ENCODE measurements at places on chromosomes 4 and X. TPM values are rescaled to one million over a fixed set of nuclear protein-coding genes. Genes with fewer than 3 reads are reported as not detected.

Gene UCHL1
- 407 TPM for total RNA-seq

- DNase-seq, result no peak
Observed at GRCh38 chrX:154396973-154397887, 947 bp upstream of the RPL10 start.

DNA sequence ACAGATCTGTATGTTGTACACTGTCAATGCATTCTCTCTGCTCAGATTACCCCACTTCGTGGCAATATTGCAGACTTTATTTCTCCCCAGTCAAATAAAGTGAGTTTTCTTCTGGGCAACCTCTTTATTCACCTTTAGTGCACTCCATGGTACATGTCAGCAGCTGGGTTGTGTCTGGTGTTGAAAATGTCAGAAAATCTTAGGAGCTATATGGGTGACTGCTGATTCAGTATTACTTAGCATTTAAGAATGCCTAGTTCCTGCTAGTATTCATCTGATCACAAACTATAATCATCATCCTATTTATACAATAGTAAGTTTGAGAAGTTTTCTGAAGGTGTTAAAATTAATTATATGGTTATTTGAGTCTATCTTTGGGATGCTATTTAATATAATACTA, 112.5 kb downstream of the CFAP299 start:
- DNase-seq, result no peak

DNA sequence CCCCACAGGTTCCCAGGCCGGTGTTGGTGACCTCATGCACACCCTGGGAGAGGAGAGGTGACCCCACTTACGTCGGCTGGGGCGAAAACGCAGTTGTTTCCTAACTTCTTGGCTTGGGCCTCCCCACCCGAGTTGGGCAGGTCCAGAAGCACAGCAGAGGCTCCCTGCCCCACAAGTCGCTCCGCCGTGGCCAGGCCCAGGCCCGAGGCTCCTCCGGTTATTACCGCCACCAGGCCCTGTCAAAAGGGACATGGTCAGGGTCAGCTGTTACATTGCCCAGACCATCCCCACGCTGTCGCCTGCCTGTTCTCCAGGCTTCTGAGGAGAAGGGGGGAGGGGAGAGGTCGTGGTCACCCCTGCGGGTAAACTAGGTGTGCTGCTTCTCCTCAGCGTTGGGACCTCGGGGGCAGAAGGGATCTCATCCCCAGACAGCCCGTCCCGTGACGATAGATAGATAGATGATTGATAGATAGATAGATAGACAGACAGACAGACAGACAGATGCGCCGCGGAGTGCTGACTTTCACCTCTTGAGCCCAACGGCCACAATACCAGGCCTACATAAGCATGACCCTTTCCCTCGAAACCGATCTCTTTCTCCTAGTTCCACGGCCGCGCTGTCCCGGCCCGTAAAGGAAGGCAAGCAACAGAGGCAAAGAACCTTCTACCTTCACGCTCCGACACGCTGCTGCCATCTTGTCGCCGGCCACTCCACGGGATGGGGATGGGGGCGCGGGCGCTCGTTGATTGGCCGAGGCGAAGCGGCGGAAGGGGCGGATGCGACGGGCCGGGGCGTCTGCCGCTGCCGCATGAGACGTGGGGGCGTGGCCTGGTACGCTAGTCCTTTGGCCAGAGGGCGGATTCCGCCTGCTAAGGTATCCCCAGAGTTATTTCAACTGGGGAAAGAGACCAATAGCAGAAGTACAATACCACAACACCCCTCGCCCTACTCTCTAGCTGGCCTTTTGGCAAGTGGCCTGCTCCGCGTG, at the start of gene HSD17B10:
TSS of gene HSD17B10 (minus strand) at position 720 of the 989 bp plus-strand sequence. CDS start at position 695, 25 bp downstream.
- DNase-seq, result peak; percentile 33

DNA sequence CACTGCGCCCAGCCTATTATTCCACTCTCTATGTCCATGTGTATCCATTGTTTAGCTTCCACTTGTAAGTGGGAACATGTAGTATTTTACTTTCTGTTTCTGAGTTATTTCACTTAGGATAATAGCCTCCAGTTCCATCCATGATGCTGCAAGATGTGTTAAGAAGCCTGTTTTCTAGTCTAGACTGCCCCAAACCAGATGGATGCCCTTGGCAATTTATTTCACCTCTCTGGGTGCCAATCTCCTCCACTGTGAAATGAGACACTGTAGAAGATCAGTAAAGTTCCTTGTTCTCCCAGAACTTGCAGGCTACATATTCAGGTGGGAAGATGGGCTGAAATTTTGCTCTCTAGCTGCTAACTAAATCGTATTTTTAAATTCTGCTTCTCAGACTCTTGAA, 72.8 kb downstream of the TSPAN5 start:
- DNase-seq, result no peak

- no peak for DNase-seq
Observed at GRCh38 chr4:23952258-23952657, 62.4 kb upstream of the PPARGC1A start.

Gene TAPT1
- 9.9 TPM for total RNA-seq

Gene XAGE5
- total RNA-seq, result not detected

Gene SH3D19
- total RNA-seq, result 43.0 TPM

GRCh38 chr4:102352781-102353180, 7.5 kb upstream of the SLC39A8 start:
- DNase-seq, result no peak

Gene ZCCHC18
- total RNA-seq, result 0.88 TPM

- DNase-seq, result no peak
Observed at GRCh38 chrX:44032479-44032878, 59.3 kb upstream of the NDP start.

DNA sequence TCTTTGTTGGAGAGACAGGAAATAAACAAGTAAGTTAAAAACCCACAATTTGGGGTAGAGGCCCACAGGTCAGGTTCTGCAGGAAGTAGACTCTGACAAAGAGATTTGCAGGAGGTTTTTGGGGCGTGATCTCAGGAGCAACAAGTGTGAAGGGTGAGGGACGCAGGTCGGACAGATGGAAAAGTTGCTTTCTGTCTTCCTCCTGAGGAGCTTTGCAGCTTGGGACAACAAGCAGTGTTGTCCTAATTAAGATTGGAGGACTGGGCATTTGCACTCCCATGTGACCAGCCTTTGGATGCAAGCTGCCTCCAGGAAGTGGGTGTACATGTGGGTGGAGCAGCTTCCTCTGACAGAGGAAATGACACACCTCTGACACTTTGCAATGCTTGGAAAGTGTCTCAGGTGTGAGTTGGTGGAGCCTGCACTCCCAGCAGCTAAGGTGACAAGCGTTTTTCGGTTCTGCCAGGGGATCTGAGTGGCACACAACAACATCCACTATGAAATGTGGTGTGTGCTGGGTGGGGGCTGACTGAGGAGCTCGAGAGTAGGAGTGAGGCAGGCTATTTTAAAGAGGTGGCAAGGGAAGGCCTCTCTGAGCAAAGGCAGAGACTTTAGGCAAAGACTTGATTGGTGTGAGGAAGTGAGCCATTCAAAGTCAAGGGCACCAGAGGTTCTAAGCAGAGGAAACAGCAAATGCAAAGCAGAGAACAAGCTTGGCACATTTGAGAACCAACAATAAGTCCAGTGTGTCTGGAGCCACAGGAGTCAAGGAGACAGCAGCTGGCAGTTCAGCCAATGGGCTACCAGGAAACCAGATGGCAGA, 339.8 kb upstream of the GATB start:
- DNase-seq, result no peak

Gene MBNL3
- total RNA-seq, result 1.4 TPM

Gene C4orf51
- 0.07 TPM for total RNA-seq

Gene FDCSP
- total RNA-seq, result not detected

- DNase-seq, result no peak
Observed at GRCh38 chr4:122616915-122617596, 3.8 kb downstream of the IL21 start.

GRCh38 chr4:181158971-181159370, 1084.2 kb upstream of the TENM3 start:
- DNase-seq, result no peak

DNA sequence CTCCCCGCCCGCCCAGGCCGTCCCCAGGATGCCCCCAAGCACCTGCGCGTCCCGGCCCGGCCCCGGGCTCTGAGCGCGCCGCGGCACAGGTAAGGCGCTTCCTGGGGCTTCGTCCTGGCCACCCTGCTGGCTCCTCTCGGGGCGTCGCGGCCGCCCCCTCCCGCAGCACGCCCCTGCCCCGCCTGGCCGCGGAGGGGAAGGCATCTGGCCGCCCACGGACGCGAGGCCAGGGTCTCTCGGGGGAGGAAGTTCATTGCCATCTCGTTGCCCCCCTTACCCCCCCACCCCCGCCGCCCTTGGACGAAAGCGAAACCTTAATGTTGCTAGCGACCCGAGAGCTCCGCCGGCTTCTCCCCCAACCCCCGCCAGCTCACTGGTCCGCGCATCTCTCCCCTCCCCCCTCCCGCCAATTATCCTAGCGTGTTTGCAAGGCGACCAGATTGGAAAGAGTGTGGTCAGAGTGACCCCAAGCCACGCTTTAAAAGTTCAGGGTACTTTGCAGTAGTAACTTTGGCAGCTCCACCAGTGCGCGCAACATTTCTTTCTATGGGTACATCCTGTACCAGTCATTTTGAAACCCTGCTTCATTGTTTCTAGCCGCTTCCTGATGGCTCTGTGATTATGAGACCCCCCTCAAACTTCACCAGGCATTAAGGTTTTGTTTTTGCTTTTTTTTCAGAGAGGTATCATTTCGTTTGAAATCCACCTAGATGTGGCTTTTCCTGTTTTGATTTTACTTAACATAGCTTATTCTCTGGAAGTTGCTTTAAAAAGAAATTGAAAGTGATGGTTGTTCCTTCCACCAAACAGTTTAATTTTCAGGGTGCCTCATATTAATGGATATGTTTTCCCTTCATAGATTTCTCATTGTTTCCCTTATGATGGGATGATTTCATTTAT, 626 bp downstream of the TBC1D1 start:
- DNase-seq, result no peak

DNA sequence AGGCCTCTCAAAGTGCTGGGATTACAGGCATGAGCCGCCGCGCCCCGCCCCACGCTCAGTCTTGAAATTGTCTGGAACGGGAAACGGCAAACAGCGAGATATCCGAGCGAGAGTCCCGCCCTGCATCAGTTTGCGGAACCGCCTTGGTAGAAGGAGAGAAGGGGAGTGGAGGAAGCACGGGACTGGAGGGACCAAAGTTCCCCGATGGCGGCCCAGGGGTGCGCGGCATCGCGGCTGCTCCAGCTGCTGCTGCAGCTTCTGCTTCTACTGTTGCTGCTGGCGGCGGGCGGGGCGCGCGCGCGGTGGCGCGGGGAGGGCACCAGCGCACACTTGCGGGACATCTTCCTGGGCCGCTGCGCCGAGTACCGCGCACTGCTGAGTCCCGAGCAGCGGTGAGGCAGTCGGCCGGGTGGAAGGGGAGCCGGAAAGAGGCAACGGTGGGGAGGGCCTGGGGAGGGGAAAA, at the start of gene BST1:
TSS of gene BST1 (plus strand) at position 125 of the 463 bp plus-strand sequence. CDS start at position 205, 80 bp downstream.
- no peak for DNase-seq

- no peak for DNase-seq
Observed at GRCh38 chrX:10074241-10074941, 82.4 kb upstream of the CLCN4 start.

Gene FAM47E
- total RNA-seq, result under 0.01 TPM

Gene POF1B
- 0.40 TPM for total RNA-seq

Gene LIMCH1
- 24.1 TPM for total RNA-seq

Gene CFAP47
- total RNA-seq, result not detected

GRCh38 chrX:57643698-57644097, 36.4 kb downstream of the NLRP2B start:
- DNase-seq, result no peak

DNA sequence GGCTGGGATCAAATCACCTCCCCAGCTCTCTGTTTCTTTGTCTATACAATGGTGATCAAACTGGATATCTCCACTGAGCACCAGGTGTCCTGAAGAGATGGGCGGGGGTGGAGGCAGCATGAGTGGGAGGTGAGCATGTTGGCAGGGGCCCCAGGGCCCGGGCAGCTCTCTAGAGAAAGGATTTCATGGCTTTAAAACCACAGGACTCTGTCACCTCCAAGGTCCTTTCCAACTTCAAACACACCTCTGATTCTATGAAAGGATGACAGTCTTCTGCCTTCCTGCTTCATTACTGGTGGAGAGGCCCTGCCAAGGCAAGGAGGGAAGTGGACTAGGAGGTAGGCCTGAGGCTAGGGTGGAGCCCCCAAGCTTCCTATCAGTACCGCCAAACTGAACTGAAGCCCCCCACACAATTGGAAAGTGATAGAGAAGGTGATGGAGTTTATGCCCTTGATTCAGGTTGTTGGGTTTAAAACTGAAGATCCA, 38.6 kb downstream of the TRIM2 start:
- DNase-seq, result no peak

Gene FHDC1
- 0.04 TPM for total RNA-seq

DNA sequence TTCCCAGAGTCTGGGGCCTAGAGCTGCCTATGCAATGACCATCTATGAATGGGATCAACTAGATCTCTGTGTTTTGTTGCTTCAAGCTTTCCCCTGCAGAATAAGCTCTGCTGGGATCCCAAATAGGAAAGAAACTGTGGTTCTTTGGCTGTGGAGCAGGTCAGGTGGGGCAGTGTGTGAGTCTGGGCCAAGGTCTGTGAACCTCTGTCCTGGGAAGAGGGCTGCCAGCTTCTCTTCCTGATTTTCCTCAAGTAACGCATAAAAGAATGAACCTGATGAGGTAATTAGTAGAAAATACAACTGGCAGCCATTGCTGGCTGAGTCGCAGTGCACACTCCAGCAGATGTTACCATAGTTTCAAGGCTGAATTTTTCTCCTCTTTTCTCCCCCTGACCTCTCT, 4.6 kb upstream of the PIN4 start:
- DNase-seq, result no peak

DNA sequence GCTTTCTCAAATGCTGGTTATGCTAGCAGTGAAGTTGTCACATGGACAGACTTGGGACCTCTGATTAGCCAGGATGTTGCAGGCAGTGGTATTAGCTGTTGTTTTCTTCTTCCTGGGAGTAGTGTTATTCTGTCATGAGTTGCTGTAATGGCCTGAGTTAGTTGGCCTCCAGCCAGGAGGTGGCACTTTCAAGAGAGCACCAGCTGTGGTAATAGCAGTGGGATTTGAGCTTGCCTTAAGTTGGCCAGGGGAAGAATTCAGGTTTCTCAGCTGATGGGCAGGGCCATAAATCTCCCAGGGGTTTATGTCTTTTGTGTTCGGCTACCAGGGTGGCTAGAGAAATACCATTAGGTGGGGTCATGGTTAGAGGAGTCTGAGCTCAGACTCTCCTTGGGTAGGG, 132.6 kb downstream of the GLUD2 start:
- DNase-seq, result no peak

- DNase-seq, result no peak
Observed at GRCh38 chr4:600166-600565, 24.1 kb upstream of the TMEM271 start.

Data from pulmonary artery endothelial cell (primary cell).